Panc1 (cell line): ENCODE measurements at places on chromosomes 7 and 10.

DNA sequence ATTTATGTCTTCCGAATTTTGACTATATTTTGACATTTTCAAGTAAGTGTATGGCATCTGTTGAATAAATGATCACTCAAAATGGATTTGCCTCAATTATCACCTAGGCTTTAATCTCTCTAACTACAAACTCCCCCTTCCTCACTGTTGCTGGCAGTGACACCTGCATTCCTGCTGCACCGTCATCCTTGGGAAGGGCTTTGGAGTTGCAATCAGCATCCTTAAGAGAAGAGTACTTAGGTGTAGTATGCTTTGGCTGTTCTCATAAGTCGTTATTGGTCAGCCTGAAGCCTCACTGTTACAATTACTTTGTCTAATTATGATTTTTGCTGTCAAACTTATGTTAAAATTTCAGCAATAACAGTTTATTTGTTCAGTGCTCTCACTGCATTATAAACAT is 415.0 kb downstream of the NRG3 start:
- DNase-seq = no peak

DNA sequence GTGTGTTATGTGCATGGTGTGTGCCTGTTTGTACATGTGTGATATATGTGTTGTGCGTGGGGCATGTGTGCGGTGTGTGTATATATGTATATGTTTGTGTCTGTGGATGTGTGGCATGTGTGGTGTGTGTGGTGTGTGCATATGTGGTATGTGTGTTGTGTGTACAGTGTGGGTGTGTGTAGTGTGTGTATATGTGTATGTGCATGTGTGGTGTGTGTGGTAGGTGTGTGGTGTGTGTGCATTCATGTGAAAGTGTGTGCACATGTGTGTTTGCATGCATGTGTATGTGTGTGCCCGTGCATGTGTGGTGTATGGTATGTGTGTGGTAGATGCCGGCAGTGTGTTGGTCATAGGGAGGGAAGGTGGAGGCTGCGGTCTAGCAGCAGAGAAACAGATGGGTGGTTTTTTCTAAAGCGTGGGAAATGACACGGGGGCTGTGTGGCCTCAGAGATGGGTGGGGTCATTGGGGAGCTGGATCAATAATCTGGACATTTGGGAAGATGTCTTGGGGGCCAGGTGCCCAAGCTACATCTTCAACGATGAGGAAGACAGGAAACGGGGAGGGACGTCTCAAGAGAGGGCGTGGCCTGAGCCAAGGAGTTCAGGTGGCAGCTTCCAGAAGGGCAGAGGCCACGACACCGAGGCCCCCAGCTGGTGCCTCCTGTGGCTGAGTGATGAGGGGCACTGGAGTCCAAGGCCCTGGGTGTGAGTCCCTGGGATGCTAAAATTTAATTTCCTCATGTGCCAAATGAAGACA is 481.3 kb downstream of the DNAJB6 start:
- no peak for DNase-seq

DNA sequence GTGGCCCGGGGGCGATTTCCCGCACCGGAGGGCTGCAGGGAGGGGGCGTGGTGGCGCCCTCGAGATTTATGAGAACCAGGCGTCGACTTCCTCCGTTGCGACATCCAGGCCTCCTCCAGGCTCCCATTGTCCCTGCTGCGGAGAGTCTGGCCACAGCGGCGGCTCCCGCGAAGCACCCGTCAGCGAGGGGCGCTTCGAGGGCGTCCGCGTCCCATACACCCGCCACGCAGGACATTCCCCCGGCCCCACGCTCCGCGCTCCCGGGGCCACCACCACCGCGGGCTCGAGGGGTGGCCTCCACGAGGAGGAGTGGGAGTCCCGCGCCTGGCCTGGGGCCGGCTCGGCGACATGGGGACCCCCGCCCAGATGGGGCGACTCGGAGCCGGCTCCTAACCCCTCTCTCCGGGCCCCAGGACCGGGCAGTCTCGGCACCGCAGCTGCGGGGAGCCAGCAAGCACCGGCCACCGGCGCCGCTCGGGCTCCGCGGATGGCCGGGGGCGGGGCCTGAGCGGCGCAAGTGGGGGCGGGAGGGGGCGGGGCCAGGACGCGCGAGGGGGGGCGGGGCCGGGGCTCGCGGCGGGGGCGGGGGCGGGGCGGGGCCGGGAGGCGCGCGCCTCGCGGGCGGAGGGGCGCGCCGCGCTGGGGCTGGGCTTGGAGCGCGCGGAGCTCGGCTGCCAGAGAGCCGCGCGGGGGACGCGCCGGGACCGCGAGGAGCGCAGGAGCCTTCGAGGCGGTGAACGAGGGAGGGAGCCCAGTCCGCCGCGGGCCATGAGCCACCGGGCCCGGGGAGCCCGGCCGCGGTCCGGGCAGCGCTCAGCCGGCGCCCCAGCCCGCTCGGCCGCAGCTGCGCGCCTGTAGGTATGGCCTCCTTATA is at the start of gene SH2B2:
SH2B2 (plus strand) TSS at position 632 of the 874 bp plus-strand sequence. CDS start 13,683 bp downstream, outside the sequence.
- no peak for DNase-seq

DNA sequence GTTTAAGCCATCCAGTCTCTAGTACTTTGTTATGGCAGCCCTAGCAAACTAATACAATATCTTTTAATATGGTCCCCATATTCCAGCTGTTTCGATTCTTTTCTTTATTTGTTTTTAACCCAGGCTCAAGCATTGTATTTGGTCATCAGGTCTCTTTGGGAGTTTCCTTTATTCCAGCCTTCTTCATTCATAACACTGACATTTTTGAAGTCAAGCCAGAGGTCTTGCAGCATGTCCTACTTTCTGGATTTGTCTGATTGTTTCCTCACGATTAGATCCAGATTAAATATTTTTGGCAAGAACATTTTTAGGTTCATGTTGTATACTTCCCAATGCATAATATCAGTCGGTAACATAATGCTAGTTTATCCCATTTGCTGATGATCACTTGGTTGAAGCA is 11.8 kb downstream of the SLC25A13 start:
- no peak for DNase-seq

GRCh38 chr10:15220445-15220844 is 52.0 kb upstream of the NMT2 start:
- no peak for DNase-seq

DNA sequence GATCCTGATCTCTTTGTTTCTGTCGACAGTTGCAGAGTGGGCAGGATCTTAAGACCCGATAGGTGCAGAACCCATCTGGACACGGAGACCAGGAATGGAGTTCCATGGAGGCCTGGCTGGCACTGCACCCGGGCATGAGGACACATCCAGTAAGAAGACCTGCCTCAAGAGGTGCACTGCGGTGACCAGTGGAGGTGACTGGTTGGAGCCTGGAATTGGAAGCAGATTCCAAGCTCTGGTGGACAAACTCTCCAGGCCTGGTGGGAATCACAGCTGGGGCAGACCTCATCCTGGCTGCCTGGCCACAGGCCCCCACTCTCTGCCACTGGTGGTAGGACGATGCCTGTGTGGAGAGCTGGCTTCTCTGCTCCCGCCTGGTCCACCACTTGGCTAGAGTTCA is 31.0 kb downstream of the ZNF775 start:
- DNase-seq = no peak

- no peak for DNase-seq
These were observed 8.4 kb downstream of the SORBS1 start for GRCh38 chr10:95552679-95553342.

DNA sequence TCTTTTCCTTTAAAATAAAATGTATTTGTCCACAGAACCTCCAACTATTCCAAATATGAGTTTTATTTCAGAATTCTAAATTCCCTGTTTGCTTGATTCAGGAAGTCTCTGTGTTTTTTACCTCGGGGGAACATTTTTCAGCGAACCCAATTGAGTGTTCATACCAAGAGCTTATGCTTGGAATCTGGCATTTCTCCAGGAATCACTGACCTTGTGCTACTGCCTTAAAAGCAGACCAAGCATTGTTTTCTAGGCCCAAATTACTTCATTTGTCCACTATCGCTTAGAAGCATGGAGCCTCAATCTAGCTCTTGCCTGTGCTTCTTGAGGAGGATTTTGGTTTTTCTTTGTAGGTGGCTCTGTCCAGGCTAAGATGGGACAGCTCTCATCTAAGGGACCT is 59.4 kb downstream of the EBLN1 start:
- DNase-seq = no peak

DNA sequence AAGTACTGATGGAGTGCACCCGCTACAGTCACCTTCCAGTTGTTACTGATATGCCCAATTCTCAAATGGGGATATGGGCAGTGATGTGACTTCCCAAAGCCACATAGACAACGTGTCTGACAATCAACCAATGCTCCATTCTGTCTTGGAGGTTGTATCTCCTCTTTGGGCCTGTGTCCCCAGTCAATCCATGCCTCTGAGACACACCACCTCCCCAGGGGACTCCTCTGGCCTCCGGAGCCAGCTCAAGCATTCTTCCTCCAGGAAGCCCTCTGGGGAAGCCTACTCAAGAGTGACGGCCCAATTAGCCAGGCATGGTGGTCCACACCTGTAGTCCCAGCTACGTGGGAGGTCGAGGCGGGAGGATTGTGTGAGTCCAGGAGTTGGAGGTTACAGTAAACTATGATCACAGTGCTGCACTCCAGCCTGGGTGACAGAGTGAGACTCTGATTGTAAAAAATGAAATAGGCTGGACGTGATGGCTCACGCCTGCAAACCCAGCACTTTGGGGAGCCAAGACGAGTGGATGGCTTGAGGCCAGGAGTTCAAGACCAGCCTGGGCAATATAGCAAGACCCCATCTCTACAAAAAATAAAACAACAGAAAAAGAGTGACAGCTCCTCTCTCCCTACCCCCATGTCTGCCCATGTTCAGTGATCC is 99.5 kb upstream of the TNRC18 start:
- no peak for DNase-seq

GRCh38 chr7:35604595-35604994 is 90.3 kb downstream of the HERPUD2 start:
- DNase-seq = no peak

GRCh38 chr10:51079331-51079730 is 5.0 kb downstream of the PRKG1 start:
- DNase-seq = no peak

- DNase-seq = no peak
These were observed 41.6 kb downstream of the SLC16A9 start for GRCh38 chr10:59668096-59668495.

DNA sequence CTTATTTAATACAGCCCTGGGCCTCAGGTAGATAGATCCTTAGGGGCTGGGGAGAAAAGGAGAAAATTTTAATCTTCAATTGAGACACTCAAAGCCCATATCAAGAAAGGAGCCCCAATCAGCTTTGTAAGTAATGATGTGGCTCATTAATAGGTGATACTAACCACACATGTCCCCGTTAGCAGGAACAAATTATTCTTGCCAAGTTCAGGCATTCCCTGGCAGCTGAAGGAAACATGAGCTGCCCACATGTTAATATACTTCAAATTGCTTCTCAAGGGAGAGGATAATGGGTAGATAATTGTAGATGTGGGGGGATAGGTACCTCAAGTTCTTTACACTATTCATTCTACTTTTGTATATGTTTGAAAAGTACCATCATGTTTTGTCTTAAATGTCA is 14.5 kb downstream of the IFIT5 start:
- no peak for DNase-seq

DNA sequence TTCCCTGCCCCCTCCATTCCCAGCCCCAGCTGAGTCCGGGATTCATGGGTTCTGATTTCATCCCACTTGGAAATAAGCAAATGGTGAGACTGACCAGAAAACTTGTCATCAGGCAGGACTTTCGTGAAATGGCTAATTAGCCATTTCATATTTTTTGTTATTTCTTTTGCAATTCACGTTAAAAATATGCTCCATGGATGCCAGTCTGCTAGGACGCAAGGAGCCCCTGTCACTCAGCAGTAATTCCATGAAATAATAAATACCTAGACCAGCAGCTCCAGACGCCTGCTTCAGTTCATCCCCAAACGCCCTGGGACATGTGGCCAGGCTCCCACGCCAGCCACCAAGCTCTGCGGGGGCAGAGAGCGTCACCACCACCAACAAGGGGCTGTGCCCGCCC is 111.0 kb downstream of the TRIL start:
- DNase-seq = no peak

DNA sequence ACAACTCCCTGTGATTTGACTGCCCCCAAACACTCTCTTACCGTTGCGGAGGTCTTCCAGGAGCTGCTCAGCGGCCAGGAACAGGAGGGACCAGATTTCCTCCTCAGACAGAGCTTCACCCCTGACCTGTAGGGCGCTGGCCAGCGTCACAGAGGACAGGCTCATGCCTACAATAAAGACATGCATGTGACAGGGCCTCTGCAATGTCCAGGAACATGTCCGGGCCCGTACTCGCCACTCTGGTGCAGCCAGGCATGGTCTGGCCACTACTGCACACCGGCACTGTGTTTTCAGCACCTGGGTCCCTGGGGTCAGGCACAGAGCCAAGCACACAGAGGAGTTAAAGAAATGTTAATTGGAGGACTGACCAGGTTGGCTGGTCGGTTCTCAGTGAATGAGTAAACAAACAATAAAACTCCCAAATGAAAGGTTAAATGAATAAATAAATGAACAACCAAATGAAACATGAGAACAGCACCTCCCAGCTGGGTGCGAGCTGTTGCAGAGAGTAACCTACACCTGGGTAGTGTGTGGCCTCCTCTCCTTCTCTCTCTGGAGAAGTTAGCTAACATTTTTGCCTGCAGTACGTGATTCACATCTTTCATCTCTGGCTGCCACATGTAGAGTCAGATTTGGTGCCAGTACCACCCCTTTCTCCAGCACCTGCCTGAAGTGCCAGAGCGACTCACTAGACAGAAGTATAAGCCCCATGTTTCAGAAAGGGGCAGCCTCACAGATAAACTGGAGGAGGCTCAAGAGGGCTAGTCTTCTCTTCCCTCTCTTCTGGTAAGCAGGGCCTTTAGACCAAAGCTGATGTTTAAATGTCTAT is 22.8 kb downstream of the FRMPD2 start:
- DNase-seq = no peak

DNA sequence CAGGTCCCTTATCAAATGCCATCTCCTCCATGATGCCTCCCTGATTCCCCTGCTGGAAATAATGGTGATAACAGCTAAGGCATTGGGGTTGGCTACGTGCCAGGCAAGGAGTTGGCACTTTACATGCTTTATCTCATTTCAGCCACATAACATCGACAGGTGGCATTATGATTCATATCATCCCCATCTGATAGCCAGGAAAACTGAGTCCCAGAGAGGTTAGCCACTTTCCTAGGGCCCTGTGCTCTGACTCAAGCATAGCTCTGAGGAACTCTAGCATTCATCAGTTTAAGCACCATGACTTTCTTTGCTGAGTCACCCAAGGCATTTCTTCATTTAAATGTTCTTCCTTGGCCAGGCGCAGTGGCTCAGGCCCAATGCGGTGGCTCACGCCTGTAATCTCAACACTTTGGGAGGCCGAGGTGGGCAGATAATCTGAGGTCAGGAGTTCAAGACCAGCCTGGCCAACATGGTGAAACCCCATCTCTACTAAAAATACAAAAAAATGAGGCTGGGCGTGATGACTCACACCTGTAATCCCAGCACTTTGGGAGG is 6.6 kb downstream of the LEP start:
- DNase-seq = no peak
